ENCODE measurements at places on chromosomes 16 and 17. TPM values are rescaled to one million over a fixed set of nuclear protein-coding genes. Genes with fewer than 3 reads are reported as not detected.

Gene RASD1
- polyA plus RNA-seq = 0.82 TPM

Gene CDH15
- not detected for polyA plus RNA-seq

Gene HS3ST6
- polyA plus RNA-seq = not detected

Gene PFAS
- 31.4 TPM for polyA plus RNA-seq

Gene GPRC5C
- polyA plus RNA-seq = 4.3 TPM

Gene RAB26
- polyA plus RNA-seq = 0.95 TPM

Gene FA2H
- 1.1 TPM for polyA plus RNA-seq

Gene SUZ12
- 18.7 TPM for polyA plus RNA-seq

Gene DPEP3
- polyA plus RNA-seq = 3.1 TPM

Gene OTOP3
- not detected for polyA plus RNA-seq

Gene KRTAP17-1
- not detected for polyA plus RNA-seq

Gene TMEM235
- polyA plus RNA-seq = not detected

Gene SLC13A5
- polyA plus RNA-seq = not detected

Gene ABCC12
- polyA plus RNA-seq = not detected

Gene GPR139
- not detected for polyA plus RNA-seq

Gene NHLRC4
- polyA plus RNA-seq = 2.2 TPM

Gene TAC4
- polyA plus RNA-seq = not detected

Gene NCBP3
- polyA plus RNA-seq = 11.1 TPM

Gene TBC1D3H
- polyA plus RNA-seq = not detected

Gene WSCD1
- polyA plus RNA-seq = not detected

Gene GRAPL
- 84.5 TPM for polyA plus RNA-seq

Gene NPEPPS
- 72.9 TPM for polyA plus RNA-seq

Gene NACA2
- polyA plus RNA-seq = not detected

Gene OVCA2
- 43.9 TPM for polyA plus RNA-seq

Gene ZP2
- polyA plus RNA-seq = not detected

Gene HP
- not detected for polyA plus RNA-seq

Gene TBX2
- not detected for polyA plus RNA-seq

Gene WNK4
- polyA plus RNA-seq = 0.06 TPM

Gene SBK1
- 0.78 TPM for polyA plus RNA-seq

Gene MT1M
- not detected for polyA plus RNA-seq

Gene NLE1
- polyA plus RNA-seq = 10.4 TPM
